Activated CD4-positive, alpha-beta T cell treated with anti-CD3 and anti-CD28 coated beads for 4 hours (primary cell): ENCODE measurements at places on chromosomes 6 and 20.

- DNase-seq = no peak
Measured at GRCh38 chr6:34919651-34920050, 30.6 kb downstream of the ANKS1A start.

- DNase-seq = no peak
Measured at GRCh38 chr6:71222671-71223070, 65.9 kb upstream of the OGFRL1 start.

DNA sequence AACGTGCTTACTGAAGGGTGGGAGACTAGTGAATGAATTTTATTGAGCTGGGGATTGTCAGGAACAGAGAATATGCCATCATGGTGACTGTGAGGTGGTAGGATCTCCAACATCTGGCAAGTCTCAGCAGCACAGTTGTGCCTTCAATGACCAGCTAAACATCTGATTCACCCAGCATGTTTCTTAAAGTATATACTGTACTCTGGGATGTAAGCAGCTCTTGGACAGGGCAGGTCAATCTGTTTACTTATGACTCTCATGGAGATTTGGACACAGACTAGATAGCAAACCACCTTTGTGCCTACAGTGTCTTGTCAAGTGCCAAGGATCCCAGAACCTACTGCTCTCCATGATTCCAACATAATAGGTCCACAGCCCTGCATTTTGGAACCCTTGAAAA lies 801.0 kb upstream of the CITED2 start:
- no peak for DNase-seq

DNA sequence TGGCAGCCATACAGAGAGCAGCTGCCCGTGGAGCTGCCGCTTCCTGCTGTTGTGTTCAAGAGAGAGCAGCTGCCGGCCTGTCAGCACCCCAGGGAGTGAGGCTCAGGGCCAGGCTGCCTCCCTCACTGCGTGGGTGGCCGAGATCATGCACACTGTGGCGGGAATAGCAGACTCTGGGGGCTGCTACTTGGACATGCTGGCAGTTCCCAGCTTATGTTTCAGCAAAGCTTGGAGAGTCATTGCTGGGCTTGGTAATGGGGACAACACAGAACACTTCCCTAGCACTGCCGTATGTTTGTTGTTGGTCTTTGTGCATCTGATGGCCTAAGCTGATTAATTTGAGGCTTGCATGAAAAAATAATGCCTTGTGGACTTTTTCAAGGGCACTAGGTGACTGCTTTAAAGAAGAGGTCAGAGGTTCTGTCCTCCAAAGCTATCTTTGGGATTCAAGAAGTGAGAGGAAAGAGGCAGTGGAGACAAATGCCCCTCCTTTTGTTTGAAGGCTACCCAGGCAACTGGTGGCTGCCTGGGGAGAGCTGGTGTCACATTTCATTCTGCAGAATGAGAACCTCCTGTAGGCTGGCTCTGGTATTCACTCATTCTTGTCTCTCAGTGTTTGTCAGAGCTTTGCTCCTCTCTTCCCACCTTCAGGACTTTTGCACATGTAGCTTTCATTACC lies 18.8 kb downstream of the MRAP2 start:
- no peak for DNase-seq

DNA sequence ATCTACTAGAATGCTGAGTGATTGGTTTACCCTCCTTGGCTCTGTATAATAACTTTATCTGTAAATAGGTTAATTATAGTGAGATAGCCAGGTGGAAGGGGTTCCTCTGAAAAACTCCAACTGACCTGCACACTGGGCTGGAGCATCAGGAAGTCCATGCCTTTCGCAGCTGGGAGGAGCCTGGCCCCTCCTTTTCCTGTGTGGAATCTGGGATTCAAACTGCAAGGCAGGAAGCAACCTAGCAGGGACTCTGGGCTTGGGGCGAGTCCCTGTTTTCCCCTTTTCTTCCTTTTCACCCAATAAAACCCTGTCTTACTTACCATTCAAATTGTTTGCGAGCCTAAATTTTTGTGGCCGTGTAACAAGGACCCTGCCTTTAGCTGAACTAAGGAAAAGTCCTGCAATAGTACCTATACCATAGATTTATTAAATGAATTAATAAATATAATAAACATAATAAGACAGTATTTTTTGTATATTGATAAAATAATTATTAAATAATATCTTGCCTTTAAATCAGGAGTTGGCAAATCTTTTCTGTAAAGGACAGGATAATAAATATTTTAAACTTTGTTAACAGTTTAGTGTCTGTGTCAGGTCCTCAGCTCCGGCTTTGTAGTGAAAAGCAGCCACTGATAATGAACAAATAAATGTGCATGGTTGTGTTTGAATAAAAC lies 406.2 kb upstream of the MMS22L start:
- no peak for DNase-seq

DNA sequence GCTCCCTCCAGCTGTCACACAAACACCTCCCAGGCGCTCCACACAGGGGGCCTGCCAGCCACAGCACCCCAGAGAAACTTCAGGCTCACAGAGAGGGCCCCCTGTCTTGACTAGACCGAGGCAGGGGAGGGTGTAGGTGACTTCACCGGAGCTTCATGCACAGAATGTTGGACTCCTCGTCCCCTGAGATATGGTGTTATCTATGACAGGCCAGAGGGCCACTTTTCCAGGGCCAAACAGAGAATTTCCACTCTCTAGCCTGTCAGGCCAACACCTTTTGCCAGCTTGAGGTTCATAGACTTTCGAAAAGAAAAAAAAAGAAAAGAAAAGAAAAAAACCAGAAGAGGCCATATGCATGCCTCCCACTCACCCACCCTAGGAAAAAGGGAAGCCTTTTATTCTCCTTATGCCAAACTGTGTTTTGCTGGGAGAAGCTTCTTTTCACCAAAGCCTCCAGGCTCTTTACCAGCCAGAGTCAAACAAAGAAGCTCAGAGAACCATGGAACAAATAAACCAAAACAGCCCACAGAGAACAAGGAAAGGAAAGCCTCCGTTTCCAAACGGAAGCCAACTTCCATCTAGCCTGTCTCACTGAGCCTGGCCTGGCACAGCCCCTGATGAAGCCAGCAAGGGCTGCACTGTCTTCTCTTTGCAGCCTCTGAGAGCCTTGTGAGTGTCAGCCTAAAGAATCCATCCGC lies 313.2 kb upstream of the JARID2 start:
- DNase-seq = no peak

DNA sequence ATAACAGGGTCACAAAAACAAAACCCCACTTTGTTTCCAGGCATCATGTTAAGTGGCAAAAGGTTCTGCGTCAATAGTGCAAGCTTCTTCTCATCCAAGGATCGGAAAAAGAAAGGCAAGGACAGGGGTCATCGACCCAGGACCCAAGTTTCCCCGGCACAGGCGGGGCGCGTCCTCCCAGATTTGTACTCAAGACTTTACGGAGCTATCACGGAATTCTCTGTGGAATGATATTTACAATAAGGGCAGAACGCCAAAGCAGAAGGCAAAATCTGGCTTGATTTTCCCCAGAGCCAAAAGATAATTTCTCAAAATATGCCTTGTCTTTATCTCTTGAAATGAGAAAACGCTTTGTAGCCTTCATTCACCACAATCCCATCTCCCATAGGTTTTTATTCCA lies 25.5 kb downstream of the PDE10A start:
- no peak for DNase-seq

DNA sequence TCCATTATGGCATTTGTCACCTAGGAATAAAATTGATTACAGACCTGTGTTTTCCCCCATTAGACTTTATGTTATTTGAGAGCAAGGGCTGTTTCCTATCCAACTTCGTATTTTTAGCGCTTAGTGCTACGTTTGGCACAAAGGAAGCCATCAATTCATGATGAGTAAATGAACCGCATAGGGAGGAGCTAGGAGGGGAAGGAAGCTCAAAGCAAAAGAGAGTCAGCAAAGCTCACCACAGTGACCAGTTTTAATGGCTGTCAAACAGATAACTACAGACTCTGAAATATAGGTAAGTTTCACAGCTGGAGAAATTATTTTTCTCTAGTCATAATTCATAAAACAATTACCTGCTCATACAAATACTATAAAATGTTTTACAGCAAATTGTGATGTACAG lies 6.9 kb upstream of the SAMD3 start:
- DNase-seq = no peak

GRCh38 chr6:87575423-87575822 lies 14.4 kb downstream of the RARS2 start:
- no peak for DNase-seq

- DNase-seq = no peak
Measured at GRCh38 chr6:139355172-139355571, 19.3 kb downstream of the CITED2 start.

DNA sequence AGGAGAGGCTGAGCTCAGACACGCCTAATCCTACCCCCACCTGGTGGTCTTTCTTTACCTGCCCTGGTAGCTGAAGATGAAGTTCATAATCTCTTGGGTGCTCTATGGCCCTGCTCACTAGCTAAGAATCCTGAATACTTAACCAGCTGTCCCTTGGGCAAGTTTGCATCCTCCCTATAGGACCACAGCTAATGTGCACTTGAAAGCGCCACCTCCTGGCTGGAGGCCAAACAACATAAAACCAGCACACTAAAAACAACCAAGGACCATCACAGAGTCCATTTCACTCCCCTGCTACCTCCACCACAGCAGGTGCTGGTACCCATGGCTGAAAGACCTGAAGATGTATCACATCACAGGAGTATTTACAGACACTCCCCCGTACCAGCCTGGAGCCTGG lies 155.5 kb upstream of the SLC24A3 start:
- DNase-seq = no peak

GRCh38 chr6:28977341-28978132 lies 27.6 kb downstream of the ZNF311 start:
- no peak for DNase-seq

GRCh38 chr6:6008648-6009421 lies 2.1 kb upstream of the NRN1 start:
- DNase-seq = peak; percentile 38

GRCh38 chr6:10230531-10230930 lies 184.3 kb downstream of the TFAP2A start:
- DNase-seq = no peak

GRCh38 chr20:35290186-35290886 lies 1.9 kb downstream of the FAM83C start:
- DNase-seq = no peak

GRCh38 chr6:145863988-145864616 lies 49.5 kb upstream of the FBXO30 start:
- no peak for DNase-seq

DNA sequence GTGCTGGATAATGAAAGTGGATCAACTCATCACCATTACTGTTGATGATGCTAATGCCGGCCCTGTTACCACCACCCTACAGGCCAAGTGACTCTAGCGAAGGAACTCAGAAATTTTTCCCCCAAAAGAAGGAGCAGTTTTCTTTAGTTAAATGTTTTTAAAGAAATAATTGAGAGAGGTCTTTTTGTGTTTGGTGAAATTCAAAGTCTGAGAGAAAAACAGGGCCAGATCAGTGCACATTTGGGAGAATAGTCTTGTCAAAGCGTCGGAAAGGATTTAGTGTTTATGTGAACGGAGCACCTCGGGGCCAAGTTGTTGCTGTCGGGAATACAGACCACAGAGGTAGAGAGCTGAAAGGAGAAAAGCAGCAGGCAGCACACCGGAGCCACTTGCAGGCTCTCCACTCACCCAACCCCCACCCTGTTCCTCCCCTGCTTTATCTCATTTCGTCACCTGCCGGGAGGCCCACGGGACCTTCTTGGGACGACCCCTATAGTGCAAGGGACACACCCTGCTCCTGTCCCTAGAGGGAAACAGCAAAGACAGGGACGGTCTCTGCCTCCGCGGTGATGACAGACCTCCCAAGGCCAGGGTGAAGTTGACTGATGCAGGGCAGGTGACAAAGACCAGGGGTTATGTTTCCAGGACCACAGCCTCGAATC lies 6.8 kb downstream of the TFAP2B start:
- no peak for DNase-seq

DNA sequence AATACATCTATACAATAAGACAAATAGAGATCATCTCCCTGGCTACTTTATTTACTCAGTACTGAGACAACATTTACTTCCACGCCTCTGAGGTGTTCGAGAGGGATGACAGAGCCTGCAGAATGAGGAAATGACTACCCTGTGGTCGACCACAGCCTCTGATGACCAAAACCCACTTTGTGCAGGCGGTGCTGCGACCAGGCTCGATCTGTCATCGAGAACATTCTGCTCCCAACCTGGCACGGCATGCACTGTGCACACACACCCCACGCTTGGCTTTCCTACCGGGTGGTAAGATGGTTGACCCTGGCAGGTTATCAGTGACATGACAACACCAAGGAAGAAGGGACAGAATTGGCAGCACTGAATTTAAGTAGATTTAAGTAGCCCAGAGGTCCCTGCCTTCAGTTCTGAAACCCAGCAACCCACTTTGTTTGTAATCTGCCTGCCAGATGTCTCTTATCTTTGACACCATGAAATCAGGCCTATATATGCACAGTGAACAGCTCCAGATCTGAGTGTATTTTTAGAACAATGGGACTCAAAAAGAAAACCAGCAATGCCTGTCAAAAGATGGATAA lies 42.6 kb downstream of the TTI1 start:
- DNase-seq = peak; percentile 4

DNA sequence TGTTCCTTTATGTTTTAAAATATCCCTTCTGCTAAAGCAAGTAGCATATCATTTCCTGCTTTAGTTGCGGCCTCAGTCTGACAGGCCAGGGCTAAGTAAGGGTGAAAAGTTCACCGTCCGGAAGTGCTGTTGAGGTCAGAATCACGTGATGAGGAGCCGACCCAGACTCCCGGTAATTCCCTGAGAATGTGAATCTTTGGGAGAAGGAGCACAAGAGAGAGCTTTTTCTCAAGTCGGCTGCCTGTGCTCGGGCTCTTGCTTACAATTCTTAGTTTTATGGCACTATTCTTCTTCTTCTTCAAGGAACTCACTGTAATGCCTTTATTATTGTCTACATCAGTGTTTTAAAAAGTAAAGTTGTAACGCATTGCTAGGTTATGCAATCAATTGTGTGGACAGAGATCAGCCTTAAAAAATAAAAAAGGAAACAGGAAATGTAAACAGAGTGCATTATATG lies 309.3 kb downstream of the PRL start:
- DNase-seq = no peak

DNA sequence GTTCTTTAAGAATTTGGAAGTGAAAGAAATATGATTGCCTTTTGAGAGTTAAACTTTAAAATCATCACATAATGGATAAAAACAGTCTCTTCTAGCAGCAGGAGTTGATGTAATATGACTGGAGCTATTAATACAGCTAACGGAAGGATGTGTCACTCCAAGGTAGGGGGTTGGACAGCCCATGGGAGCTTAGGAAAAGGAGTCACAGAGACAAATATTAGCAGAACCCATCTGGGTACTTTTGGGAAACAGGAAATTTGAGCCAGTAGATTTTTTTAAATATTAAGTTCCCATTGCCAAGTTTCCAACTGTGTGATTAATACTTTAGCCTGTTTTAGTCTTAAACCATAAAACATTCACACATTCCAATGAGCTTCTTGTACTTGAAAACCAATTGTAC lies 164.7 kb upstream of the RIMS1 start:
- no peak for DNase-seq

- no peak for DNase-seq
Measured at GRCh38 chr6:35385457-35386202, 43.3 kb downstream of the PPARD start.

- no peak for DNase-seq
Measured at GRCh38 chr6:70563530-70563929, 3.2 kb upstream of the SDHAF4 start.

GRCh38 chr6:68040312-68040778 lies 594.7 kb upstream of the ADGRB3 start:
- no peak for DNase-seq

- DNase-seq = no peak
Measured at GRCh38 chr6:9126878-9127560, 691.7 kb upstream of the SLC35B3 start.

- no peak for DNase-seq
Measured at GRCh38 chr6:129516787-129517186, 193.2 kb downstream of the ARHGAP18 start.

GRCh38 chr20:49601153-49601924 lies 33.4 kb upstream of the PTGIS start:
- DNase-seq = no peak
